ENCODE measurements at places on chromosomes 3 and 15. TPM values are rescaled to one million over a fixed set of nuclear protein-coding genes. Genes with fewer than 3 reads are reported as not detected.

The SLC51B gene
- not detected for total RNA-seq

The GOLGA8Q gene
- total RNA-seq: not detected

The FRMD5 gene
- total RNA-seq: 27.2 TPM

The SPATA12 gene
- 0.22 TPM for total RNA-seq

The REC114 gene
- total RNA-seq: not detected

The CGNL1 gene
- total RNA-seq: 2.2 TPM

The LMAN1L gene
- total RNA-seq: 0.17 TPM

The IGF2BP2 gene
- total RNA-seq: 135 TPM

The GMPPB gene
- total RNA-seq: 24.1 TPM

The GOLGA6L7 gene
- total RNA-seq: not detected

The RARB gene
- not detected for total RNA-seq

The CPLX3 gene
- not detected for total RNA-seq

- DNase-seq: peak; percentile 54
Observed at GRCh38 chr3:38004415-38005075, 14.0 kb downstream of the VILL start.

DNA sequence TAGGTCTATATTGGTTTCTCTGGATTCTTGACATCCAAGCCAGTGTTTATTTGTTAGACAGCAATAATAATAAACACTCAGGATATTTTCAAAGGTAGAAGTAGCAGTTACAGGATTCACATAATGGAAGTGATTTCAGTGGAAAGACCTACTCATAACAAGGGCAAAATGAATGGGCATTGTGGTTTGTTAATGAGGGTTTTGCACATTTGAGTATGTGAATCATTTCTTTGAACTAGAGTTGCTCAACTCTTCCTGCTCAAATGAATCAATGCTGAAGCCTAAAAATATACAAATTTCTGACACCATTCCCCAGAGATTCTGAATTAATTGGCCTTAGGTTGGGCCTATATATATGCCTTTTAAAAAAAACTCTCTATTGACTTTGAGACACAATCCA is 4.1 kb upstream of the COL6A5 start:
- DNase-seq: no peak

DNA sequence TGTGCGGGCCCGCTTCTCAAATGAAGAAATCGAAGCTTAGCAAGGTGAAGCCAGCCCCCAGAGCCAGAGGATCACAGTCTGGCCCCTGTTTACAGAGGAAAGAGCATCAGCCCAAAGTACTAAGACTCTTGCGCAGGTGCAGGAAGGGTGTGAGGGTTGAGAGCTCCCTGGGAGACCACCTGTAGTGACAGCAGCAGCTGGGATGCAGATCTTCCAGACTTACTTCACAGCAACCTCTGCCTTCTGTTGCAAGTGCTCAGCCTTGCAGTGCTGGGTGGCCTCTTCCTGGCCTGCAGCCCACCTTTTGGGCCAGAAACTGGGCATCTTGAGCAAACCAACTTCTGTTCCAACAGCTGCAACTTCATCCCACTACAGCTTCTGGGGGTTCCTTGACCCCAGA is 19.7 kb downstream of the SPATA12 start:
- no peak for DNase-seq

DNA sequence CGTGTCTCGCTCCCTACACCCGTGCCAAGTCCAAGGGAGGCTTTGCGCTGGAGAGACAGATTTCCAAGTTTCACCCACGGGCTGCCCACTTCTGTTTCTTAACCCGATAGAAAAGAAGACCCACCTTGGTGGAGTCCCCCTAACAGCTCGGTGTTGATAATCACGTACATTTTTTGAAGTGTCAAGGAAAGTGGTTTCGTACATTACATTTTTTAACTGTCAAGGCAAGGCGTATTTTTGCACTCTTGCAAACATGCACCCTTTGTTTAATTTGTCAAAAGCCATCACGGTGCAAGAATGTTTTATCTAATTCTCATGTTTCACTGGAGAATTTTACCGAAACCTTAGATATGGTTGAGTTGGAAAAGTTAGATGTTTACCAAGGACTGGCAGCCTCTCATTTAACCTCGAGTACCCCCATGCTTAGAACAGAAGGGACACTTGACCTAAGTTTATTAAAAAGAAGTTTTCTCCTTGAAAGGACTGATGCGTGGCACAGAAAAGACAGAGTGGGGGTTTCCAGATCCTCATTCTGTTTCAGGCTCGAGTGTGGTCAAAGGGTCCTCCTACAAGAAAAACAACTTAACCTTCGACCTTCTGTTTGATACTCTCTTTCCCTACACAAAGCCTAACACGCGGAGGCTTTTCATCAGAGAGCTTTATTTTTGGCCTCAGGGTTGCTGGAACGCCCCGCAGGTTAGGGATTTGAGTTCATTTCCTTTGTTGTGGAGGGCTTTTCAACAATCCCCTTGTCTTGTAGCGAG is 882 bp downstream of the GXYLT2 start:
- DNase-seq: no peak

DNA sequence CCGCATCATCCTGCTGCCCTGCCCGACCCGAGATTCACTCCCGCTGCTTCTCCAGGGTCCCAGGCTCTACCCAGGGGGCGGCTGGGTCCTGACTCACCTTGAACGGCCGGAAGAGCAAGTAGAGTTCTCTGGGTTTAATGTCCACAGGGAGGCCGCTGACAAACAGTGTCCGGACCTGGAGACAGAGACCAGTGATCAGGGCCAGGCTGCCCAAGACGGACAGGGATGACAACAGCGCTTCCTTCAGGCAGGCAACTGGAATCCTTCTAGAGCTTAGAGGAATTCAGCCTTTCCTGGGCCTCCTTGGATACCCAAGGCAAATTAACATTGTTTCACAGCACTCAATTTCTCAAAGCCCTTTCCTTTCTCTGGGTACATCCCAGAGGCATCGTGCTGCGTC is 23.9 kb downstream of the RBPMS2 start:
- DNase-seq: no peak

DNA sequence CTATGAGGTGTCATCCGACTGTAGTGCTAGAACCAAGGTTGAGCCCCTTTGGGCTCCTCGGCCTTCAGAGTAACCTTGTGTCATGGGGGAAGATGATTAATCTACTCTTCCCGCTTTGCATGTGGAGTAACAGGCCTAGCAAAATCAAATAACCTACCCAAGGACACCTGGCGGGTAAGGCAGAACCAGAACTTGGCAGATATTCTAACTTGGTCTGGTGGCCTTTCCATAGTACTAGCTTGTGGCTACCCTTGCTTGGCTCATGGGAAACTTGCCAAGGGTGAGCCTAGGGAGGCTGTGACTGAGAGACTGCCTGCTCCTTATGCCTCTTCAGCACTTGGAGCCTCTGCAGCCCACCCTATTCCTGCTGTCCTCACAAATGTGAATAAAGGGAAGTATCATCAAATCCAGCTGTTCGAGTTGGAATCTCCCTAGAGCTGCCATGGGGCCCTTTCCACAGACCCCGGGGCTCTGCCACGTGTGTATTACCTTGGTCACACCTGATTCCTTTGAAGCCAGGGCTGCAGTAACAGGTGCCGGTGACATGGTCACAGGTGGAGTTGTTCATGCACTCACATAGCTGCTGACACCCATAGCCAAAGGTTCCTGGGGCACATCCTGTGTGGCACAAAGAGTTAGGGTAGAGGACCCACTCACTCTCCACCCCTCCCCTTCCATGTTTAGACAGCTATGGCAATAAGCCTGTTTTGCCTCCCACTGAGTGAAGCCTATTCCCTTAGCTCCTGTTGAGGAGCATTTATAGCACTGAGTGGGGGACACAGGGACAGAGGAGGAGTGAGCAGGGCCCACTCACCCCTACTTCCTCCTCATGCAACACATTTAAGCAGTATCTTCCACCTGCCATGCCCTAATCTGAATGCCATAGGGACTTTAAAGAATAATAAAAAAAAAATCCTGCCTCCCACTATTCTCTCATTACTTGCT is 46.0 kb downstream of the RAB11A start:
- no peak for DNase-seq

- no peak for DNase-seq
Observed at GRCh38 chr3:8366219-8366810, 135.3 kb upstream of the LMCD1 start.

DNA sequence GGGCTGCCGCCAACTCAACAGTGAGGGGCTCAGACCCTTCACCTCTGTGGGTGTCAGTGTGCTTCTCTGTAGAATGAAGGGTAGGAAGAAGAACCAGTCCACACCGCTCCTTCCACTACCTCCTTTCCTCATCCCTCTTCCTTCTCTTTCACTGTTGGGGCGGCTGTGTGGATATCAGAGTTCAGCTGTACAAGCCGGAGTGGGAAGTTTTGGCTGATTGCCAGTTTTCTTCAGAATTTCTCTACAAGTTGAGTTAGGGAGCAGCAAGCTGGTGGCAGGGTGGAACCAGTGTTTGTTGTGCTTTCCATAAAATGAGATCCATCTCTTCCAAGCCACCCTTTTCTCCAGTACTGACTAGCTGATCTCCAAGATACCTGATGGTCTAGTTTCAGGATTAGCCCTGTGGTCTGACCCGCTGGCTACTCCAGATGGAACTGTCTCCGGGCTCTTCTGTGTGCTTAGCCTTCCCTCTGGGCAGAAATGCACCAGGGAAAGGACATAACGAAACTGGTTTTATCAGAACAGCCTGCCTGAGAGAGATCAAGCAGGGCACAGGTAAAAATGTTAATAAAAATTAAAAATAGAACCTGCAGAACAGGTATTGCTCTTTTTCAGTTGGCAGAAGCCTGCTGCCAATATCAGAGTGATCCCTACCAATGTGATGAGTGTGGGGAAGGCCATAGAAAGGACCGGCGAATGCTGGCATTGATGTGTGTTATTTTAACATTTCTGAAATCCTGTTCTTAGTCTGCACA is 169.9 kb upstream of the TSC22D2 start:
- no peak for DNase-seq

DNA sequence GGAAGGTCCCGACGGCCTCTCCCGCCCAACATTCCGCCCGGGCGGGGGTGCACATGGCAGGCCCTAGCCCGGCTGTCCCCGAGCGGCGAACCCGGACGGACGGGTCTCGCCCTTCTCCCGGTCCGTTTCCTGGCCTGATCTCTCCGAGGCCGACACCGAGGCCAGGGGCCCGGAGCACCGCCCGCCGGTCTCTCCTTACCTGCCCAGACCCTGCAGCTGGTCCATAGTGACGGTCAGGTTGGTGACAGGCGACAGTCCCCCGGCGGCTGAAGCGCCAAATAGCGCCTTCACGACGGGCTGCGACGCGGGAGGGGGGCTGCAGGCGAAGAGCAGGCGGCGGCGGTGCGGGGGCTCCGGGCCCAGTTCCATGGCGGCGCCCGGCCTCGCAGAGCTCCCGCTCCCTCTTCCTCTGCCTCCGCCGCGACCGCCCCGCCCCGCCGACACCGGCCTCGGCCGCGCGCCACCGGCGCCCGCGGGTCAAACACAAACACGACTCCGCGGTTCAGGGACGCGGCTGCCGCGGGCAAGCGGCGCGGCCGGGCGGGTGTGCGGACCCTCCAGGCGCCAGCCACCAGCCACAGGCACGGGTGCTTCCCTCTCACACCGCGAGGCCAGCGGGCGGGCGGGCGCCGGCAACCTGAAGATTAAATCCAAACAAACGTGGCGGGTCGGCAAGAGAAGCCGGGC is 495 bp downstream of the CDC25A start:
- no peak for DNase-seq

- no peak for DNase-seq
Observed at GRCh38 chr3:160697637-160698380, 20.8 kb downstream of the ARL14 start.

- peak; percentile 37 for DNase-seq
Observed at GRCh38 chr3:46895204-46895660, 17.7 kb downstream of the PTH1R start.

GRCh38 chr3:74445541-74445940 is 168.9 kb downstream of the CNTN3 start:
- no peak for DNase-seq

DNA sequence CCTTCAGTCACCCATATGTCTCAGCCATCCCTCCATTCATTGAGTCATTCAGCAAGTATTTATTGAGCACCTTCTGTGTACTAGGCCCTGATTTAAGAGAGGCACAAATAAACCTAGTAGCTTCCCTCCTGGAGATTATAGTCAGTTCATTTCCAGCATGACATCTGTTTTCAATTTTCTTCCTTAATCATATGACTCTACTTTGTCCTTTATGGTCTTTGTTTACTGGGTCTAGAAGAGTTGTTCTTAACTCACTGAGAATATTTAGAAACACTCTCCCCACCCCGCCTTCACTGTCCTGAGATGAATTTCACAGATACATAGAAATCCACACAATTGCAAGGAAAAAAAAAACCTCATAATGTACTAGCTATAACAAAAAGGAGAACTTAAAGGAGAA is 44.8 kb upstream of the ADAMTS9 start:
- no peak for DNase-seq

DNA sequence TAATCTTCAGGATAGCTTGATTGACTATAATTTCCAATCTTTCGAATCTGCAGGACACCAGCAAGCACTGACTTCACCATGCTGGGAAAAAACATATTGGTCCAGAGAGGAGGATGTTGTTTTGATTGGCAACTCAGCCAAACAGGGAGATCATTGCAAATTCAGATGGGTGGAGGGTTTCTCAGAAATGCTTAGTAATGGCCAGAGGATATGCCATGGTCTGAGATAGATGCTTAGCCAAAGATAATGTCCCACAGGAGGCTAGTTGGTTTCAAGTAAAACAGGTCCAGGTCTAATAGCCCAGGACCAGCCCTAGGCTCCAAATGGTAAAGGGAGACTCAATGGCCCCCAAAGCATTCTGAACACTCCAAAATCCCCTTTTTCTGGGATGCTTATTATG is 46.7 kb upstream of the CCDC80 start:
- DNase-seq: no peak

DNA sequence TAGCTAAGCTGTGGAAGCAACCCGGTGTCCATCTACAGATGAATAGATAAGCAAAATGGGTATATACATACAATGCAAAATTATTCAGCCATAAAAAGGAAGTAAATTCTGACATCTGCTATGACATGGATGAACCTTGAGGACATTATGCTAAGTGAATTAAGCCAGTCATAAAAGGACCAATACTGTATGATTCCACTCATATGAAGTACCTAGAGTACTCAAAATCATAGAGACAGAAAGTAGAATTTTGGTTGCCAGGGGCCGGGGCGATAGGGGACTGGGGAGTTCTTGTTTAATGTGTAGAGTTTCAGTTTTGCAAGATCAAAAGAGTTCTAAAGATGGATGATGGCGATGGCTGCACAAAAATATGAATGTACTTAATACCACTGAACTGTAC is 10.3 kb downstream of the EID1 start:
- no peak for DNase-seq

DNA sequence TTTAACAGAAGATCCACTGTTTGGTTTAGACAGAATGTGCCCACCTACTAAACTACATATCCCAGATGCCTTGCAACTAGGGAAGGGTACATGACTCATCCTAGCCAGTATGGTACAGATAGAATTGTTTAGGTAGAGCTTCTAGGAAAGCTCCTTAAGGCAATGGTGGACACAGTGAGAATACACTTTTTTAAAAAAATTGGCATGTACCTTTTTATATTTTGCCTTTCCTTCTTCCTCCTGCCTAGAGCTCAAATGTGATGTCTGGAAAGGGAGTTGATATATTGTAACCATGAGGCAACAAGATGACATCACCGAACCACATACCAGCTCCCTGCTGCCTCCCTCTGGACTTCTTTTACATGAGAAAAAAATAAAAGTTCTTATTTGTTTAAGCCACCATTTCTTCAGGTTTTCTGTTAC is 14.4 kb upstream of the C3orf80 start:
- DNase-seq: peak; percentile 62

- DNase-seq: no peak
Observed at GRCh38 chr3:44469914-44470313, 7.6 kb downstream of the ZNF445 start.

Measured in HCT116 (cell line).